NCI-H460 (cell line): ENCODE measurements at places on chromosomes 1 and 21. TPM values are rescaled to one million over a fixed set of nuclear protein-coding genes. Genes with fewer than 3 reads are reported as not detected.

The KRTAP13-2 gene
- total RNA-seq, result not detected in 2 replicates

The F13B gene
- total RNA-seq, result 0.12 TPM in 1 of 2 replicates, not detected in the other

The OR2L3 gene
- not detected in 2 replicates for total RNA-seq

The TMOD4 gene
- 0.87 TPM in 1 of 2 replicates, not detected in the other for total RNA-seq

The PLA2G2C gene
- not detected in 2 replicates for total RNA-seq

The MAN1C1 gene
- total RNA-seq, result 0.10 TPM in 1 of 2 replicates, not detected in the other

The CFAP107 gene
- total RNA-seq, result not detected in 2 replicates

The KCND3 gene
- total RNA-seq, result 0.09 and 0.10 TPM in 2 replicates

The LCE1E gene
- not detected in 2 replicates for total RNA-seq

The NR0B2 gene
- total RNA-seq, result not detected in 2 replicates

The ANKRD45 gene
- total RNA-seq, result not detected in 2 replicates

The POFUT2 gene
- 14.1 and 18.6 TPM in 2 replicates for total RNA-seq

The POU3F1 gene
- total RNA-seq, result not detected in 2 replicates

The CTSK gene
- 2.7 and 4.5 TPM in 2 replicates for total RNA-seq

The PRAMEF18 gene
- total RNA-seq, result not detected in 2 replicates

The DLGAP3 gene
- 0.02 TPM in 1 of 2 replicates, not detected in the other for total RNA-seq

The MATN1 gene
- 0.09 and 0.30 TPM in 2 replicates for total RNA-seq

The NUP210L gene
- total RNA-seq, result 0.02 TPM in 1 of 2 replicates, not detected in the other

The CLDN17 gene
- total RNA-seq, result not detected in 2 replicates

The ZSWIM5 gene
- total RNA-seq, result 2.6 and 2.9 TPM in 2 replicates
